A549 treated with AZD2906 at 1 μM for 4 hours (cell line): ENCODE measurements at places on chromosomes 11 and 22. TPM values are rescaled to one million over a fixed set of nuclear protein-coding genes. Genes with fewer than 3 reads are reported as not detected.

Gene ANGPTL5
- total RNA-seq = 0.08 to 0.16 TPM (median 0.14 TPM) in 5 replicates

Gene CSKMT
- 6.9 to 15.1 TPM (median 13.5 TPM) in 5 replicates for total RNA-seq

Gene C11orf65
- total RNA-seq = 0.19 to 0.50 TPM (median 0.22 TPM) in 4 of 5 replicates, not detected in the other

Gene HPX
- total RNA-seq = 0.41 to 0.71 TPM (median 0.53 TPM) in 5 replicates

Gene H19
- 11.0 to 21.2 TPM (median 17.5 TPM) in 5 replicates for total RNA-seq
